ENCODE measurements at places on chromosomes 3 and 15.

DNA sequence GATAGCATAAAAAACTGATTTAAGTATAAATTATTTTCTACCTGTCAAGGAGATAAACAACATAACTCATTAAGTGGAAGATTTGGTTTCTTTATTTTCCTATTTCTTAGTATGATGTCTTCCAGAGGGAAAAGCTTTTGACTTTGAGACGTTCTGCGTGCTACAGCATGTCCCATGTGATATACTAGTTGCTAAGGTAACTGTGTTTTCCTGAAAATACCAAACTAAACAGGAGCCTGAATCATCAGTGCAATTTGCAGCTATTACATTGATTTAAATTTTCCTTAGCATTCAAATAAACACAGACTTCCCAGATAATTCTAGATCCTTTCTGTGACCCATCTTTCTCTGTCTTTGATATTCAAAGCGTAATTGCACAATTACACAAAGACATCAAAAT, 117.7 kb upstream of the P2RY1 start:
- no peak for DNase-seq

- DNase-seq, result no peak
Measured at GRCh38 chr3:71067977-71068654, 515.4 kb downstream of the FOXP1 start.

- DNase-seq, result no peak
Measured at GRCh38 chr15:65937054-65937453, 67.8 kb downstream of the RAB11A start.

GRCh38 chr15:100598655-100599054, 3.3 kb downstream of the LINS1 start:
- DNase-seq, result no peak

DNA sequence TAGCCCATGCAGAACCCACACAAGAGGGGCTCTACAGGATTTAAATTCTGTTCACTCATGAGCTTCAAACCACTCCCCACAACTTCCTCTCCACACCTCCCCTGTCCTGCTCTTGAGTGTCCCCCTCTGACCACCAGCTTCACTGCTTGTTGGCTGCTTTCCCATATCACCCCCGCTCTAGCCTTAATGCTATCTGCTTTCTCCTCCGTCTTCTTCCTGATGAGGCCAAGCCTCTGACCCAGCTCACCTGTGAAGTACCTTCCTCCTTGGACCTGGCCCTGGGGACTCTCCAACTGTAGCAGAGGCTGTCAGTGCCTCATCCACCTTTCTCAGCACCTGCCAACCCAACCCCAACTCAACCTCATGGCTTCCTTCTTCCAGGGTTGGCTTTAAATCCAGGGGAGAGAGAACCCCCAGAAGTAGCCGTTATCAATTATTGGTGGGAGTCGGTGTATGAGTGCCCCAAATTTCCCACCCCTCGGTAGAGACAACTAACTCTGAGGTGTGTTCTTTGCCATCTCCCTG, 174.8 kb downstream of the MINAR1 start:
- DNase-seq, result no peak

DNA sequence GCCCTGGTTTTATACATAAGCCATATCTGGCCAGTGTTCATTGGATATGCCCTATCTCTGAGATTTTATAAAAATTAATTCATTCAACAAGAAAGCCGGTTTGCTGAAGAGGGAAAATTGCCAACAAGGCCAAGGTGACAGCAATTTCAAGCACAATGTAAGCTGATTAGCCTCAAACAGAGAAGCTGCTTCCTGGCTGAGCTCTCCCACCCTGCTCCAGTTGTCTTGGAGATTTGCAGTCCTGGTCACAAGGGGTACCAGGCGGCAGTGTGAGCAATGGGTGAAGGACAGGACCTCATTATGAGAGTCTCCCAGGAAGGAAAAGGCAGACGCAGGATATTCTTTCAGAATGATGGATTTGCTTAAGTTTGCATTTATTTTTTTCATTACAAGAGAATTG, 5.4 kb upstream of the THSD4 start:
- no peak for DNase-seq

GRCh38 chr3:127025456-127025855, 42.5 kb downstream of the PLXNA1 start:
- no peak for DNase-seq

DNA sequence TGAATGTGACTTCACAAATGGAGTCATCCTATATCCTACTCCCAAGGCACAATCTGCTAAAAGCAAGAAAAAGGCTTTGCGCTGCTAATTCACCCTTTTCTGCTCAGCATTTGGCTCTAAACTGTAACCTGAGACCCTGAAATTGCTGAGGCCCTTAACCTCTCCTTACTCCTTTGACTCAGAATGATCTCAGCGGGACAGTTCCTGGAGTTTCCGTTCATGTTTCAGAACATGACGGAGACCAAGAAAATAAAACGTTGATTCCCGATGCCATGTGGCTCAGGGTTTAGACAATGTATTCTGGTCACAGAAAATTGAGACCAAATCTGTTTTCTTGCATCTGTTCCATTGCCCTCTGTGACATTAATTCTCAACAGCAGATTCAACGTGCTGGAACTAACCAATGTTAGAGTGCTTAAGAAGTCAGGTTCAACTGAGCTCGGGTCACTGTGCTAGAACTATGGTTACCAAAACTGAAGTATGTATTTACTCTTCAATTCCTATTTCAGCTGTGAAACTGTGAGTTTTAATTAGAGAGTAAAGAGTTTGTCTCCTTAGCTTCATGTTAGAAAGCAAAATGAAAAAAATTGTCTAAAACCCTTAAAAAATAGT, 45.4 kb upstream of the TMC3 start:
- DNase-seq, result no peak

- no peak for DNase-seq
Measured at GRCh38 chr15:49926740-49927139, 192.3 kb downstream of the ATP8B4 start.

- DNase-seq, result no peak
Measured at GRCh38 chr3:169970847-169971246, 4.2 kb downstream of the SEC62 start.

DNA sequence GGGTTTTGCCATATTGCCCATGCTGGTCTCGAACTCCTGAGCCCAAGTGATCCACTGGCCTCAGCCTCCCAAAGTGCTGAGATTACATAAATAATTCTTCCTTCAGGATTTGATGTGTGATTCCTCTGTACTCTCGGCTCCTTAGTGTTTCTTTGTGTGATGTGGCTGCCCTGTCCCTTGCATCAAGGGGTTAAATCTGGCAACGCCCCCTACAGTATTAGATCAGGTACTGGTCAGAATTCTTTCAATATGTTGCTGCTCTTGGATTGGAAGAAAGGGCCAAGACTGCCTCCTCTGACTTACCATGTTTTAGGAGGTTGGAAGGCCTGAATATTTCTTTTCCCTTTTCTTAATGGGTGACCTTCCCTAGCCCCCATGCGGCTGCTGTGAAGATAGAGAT, 390.6 kb upstream of the WNT5A start:
- DNase-seq, result no peak

- no peak for DNase-seq
Measured at GRCh38 chr3:70000563-70001081, 1.1 kb downstream of the SAMMSON start.

- DNase-seq, result no peak
Measured at GRCh38 chr15:35071106-35071505, 14.0 kb downstream of the NANOGP8 start.

DNA sequence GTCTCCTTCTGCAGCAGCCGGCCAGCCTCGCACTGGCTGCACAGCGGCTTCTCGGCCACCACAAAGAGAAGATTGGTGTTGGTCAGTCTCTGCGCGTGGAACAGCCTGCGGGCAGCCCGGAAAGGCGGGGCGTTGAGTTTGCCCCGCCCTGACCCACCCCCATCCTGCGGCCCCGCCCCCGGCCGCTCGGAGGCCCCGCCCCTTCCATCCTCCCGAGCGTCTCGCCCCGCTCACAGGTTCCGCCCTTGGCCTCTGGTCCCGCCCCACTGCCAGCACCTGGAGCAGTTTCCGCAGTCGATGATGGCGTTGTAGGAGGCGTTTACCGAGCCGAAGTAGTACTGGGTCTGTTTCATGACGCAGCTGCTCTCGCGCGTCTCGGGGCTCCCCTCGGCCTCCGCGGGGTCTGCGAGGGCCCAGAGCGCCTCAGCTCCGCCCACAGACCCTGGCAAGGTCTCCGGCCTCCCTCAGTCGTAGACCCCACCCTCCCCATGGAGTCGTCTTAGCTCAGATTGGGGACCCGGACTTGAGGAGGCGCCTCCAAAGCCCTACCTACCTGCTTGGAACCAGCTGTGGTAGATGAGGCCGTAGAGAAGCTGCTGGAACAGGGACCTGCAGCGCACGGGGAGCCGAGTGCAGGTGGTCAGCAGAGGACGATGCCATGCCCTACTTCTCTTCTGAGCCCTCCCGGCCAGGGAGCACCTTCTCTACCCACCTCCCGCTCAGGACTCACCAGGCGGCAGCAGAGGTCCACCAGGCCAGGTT, 5.9 kb upstream of the TMEM115 start:
- peak; percentile 47 for DNase-seq

DNA sequence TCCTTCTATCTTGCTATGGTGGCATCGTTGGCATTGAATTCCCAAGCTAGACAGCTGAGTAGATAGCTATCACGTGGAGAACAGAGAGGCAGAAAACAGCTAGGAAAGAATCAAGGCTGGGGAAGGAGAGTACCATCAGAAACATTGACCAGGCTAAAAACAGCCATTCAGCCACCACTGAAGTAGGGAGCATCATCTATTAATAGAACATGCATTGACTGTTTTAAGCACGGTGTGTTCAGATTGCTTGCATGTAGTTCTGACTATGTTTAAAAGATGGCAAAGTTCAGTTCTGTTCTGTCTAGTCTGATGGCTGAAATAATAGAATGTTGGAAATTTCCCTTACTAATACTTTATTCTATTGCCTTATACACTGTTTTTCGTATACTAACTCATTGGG, 413.0 kb downstream of the GABRB3 start:
- DNase-seq, result no peak

- DNase-seq, result no peak
Measured at GRCh38 chr3:127266186-127266585, 21.7 kb downstream of the PRR20G start.

DNA sequence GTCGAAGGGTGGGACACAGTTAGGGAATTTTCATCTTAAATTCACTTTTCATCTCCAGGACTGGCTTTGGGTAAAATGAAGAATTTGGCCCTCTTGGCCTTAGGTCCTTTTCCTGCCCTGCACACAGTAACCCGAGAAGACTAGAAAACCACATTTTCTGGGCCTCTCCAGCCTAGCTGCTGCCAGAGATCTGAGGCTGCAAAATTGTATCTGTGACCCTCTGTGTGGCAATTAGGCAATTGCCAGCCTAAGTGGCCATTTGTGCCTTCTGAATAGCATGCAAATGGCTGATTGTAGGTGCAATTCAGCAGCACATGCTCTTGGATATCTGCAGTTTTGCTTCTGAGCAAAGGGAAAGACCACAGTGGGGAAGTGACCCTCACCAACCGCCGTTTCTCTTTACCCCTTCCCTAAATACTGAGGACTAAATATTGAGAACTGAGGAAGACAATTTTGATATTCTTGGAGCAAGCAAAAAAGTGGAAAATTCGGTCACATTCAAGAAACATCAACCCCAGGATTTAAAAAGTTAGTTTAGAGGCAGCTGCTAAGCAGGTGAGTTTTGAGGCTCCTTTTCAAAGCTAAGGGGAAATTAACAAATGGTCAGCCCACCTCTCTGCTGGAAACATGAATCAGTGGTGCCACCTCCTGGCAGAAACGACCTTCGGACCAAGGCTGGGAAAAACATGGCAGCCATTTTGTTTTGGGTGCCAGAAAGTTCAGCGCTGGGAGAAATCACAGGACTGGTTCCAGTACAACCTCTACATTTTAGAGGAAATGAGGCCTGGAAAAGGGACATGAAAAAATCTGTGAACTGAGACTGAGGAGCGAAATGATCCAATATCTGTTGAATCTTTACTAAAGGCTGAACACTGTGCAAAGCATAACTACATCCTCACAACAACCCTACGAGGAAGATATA, 56.6 kb upstream of the PRTG start:
- DNase-seq, result peak; percentile 40

DNA sequence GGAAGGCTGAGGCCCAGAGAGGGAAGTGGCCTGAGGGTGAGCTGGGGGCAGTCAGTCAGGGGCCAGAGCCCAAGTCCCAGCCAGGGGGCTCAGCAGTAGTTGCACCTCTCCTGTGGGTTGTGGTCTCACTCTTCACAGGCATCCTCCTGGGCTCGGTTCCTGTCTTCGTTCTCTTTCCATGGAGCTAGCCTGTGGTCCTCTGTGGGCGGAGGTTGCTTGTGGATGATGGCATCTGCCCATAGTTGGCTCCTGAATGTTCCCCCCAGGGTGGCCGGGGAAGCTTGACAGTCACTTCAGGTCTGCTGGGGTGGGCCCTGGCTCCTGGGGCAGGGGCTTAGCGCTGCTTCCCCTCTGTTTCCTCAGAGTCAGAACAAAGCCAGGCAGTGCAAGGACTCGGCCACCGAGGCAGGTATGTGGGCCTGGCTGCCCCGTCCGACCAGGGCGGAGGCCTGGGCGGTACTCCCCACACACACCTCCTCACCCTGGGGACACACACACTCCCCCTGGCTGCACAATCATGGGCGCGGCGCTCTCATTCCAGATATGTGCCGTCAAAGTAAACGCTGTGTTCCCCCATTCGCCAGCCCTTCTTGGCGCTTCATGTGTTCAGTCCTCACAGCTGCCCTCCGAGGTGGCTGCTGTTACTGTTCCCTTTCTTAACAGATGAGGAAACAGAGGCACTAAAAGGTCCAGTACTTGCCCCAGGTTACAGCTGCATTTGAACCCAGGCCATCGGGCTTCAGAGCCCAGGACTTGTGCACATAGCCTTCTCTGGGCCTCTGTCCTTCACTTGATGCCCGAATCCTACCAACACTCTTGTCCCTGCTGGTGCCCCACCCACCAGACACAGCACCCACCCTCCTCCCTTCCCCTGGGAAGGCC, 34.5 kb downstream of the PSTPIP1 start:
- no peak for DNase-seq

GRCh38 chr3:111803123-111803593, 55.9 kb upstream of the PHLDB2 start:
- no peak for DNase-seq

DNA sequence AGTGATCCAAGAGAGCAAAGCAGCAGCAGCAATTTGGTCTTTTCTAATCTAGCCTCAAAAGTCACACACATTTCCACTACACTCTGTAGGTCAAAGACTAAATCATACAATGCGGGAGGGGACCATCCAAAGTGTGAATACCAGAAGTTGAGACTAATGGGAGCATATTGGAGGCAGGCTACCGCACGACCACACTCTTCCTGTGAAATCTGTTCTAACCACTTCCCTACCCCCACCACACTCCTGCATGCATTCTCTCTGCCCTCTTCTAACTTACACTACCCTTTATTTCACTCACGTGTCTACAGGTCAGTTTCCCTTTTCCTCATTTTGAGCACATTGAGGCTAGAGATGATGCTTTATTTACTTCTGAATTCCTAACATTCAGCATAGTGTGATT, 23.7 kb upstream of the PRTG start:
- DNase-seq, result no peak

Measured in NCI-H1105 treated with DMSO at 0.1 percent for 48 hours (cell line).